Tongue (tissue), 3 donors: ENCODE measurements at places on chromosomes 2 and 18. TPM values are rescaled to one million over a fixed set of nuclear protein-coding genes. Genes with fewer than 3 reads are reported as not detected.
A peak's percentile ranks its signal among the peaks of the same experiment; 100 is the strongest.

GRCh38 chr18:62631173-62631572 is 84.2 kb upstream of the PHLPP1 start:
- DNase-seq = no peak

The TTC39C gene
- 15.7 TPM for total RNA-seq

DNA sequence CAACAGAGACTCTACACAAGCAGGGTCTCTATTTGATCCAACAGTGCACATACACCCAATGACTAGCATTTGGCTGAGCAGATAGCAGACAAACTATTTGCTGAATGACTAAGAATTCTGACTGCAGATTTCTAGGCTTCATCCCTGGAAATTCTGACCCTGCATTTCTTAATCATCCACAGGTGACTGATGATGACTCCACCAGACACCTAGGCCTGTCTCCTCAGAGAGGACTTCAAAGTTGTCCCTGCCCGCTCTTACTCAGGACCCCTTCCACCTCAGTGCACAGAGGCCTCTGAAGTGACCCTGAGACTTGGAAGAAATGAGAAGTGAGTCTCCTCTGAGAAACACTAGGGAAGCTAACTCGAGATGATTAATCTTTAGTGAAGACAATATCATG is 51.3 kb downstream of the SEPTIN10 start:
- DNase-seq = no peak

DNA sequence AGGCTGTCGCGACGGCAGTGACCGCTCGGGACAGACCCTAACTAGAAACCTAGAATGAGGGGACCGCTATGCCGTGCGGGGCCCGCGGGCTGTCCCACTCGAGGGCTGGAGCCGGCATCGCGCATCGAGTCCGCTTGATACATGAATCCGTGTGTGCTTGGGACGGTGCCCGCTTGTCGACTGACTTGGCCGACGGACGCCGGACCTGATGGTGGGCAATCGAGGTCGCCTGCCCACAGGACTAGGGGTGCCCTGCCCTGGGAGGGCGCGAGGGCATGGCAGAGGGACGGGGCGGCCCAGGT is 749 bp upstream of the PTMA start:
- peak; percentile 75 for DNase-seq

The FOXD4L1 gene
- not detected for total RNA-seq

DNA sequence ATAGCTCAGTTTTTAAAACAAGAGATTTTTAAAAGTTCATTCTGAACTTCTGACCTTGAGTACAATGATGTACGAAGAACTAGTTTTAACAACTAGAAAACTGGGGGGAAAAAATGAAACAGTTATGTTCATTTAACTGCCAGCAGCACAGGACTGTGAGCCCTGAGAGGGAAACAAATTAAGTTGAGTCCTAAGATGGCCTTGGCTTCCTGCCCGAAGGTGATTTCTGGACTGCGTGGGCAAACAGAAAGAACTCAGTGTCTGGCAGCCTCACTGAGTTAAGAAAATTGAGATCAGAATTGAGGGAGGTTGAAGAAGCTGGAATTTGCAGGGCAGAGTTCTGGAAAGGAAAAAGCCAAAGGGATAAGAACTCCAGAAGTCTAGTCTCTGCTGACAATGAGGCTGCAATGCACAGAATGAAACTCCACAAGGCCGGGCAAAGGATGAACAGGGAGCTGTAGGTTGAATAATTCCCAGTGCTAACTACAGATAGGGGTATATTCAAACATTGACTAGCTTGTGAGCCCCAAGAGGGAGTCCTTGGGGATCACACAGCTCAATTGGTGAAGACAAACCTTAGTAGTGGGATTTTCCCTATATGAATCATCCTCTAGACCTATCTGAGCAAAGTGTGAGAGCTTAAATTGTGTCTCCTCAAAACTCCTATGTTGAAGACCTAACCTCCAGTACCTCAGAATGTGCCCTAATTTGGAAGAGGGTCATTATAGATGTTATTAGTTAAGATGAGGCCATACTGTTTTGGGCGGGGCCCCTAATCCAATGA is 13.1 kb upstream of the CRACDL start:
- DNase-seq = no peak

DNA sequence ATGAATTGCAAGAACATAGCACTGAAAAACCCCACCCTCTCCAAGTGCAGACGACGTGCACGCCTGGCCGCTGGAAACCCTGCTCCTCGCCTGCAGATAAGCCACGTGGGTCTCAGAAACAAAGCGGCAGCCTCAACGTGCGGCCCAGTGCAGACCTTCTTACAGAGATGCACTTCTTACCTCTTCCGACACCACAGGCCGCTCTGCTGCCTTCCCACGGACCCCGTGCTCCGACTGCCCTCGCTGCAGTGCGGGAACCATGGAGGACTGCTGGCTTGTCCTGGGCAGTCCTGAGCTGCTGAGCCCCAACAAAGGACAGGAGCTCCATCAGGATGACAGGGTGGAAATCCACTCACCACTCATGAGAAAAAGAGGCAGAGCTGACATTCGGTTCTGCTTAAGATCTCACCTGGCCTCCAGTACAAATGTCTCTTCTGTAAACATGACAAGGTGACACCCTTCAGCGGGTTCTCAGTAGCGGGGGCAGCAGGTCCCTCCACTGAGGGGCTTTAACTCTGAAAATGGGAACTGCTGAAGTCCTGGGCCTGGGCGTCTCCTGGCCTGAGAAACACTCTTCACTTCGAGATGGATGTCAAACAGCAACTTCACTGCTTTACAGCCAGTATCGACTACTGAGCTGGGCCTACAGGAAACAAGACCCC is 6.2 kb downstream of the COPS9 start:
- no peak for DNase-seq

DNA sequence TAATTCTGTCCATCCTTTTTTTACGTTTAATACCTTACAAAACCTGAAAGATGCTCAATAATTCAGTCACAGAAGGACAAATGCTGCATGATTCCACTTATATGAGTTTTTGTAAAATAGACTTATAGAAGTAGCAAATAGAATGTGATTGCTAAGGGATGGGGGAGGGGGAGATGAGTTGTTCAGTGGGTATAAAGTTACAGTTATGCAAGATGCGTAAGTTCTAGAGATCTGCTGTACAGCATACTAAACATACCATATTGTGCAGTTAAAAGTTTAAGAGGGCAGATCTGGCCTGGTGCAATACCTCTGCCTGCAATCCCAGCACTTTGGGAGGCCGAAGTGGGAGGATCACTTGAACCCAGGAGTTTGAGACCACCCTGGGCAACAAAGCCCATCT is 78.8 kb downstream of the TET3 start:
- DNase-seq = no peak
